Endodermal cell (in vitro differentiated cells): ENCODE measurements at places on chromosomes 13 and 19.

GRCh38 chr13:36817996-36818803, 822 bp upstream of the RFXAP start:
- H3K27me3 ChIP-seq: no peaks in the 10 kb centered on the region
- no peak for DNase-seq
- peak overlapping the region; percentile 81 for H3K4me3 ChIP-seq
- H3K4me1 ChIP-seq: peaks cover 8% of the 10 kb centered on the region
- no peak overlapping the region for H3K27ac ChIP-seq

DNA sequence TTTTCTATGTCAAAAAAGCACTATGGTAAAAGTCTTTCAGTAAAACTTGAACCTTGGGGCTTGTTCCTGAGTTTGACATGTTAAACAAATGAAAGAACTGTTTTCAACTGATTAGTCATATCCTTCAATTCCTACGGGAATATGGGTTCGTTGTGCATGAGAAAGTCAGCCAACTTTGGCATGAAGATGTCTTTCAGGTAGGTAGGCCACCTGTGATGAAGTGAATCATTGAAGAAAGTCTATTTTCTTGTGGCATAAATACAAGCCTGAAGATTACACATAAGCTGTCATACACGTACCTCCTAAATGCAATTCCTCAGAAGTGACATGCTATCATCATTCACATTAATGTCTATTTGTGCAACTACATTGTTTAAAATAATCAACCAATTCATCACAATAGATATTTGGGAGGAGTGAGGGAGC, 513.0 kb downstream of the IRS2 start:
- no peak for DNase-seq
- H3K4me3 ChIP-seq: peak overlapping the region; percentile 72
- H3K27ac ChIP-seq: no peak overlapping the region
- H3K36me3 ChIP-seq: peaks cover 7% of the 10 kb centered on the region
- H3K27me3 ChIP-seq: no peaks in the 10 kb centered on the region

- H3K4me3 ChIP-seq: peak within 1 kb of the TSS; percentile 95
- peaks cover 24% of the 10 kb centered on the region for H3K36me3 ChIP-seq
- H3K27ac ChIP-seq: peak within 1 kb of the TSS; percentile 100
- H3K27me3 ChIP-seq: no peaks in the 10 kb centered on the region
Observed at GRCh38 chr19:49362048-49362928, at the start of gene TEAD2. TSS of gene TEAD2 (minus strand) at chr19:49362416. CDS start at chr19:49360075, 2,341 bp downstream.

GRCh38 chr19:48613852-48614435, 932 bp downstream of the FAM83E start:
- peaks cover 33% of the 10 kb centered on the region for H3K36me3 ChIP-seq
- no peak overlapping the region for H3K4me3 ChIP-seq
- peak overlapping the region; percentile 57 for H3K27ac ChIP-seq

DNA sequence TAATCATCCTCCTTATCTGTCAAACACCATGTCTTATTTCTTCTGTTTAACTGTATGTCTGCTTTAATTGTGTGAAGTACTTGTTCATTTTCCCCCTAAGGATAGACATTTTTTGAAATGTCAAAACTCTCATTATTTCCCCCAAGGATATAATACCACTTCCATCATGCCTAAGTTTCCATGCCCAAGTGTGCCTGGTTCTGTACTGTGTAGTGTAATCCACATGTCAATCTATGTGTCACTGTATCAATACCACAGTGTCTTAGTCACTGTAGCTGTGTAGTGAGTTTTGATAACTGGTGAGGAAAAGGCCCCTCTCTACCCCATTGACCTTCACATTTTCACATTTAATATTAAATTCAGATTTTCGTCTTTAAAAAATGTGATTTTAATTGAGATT, 1265.5 kb downstream of the PCDH9 start:
- H3K36me3 ChIP-seq: no peaks in the 10 kb centered on the region
- H3K27ac ChIP-seq: no peak overlapping the region
- no peaks in the 10 kb centered on the region for H3K4me1 ChIP-seq
- H3K4me3 ChIP-seq: no peak overlapping the region
- no peak for DNase-seq

DNA sequence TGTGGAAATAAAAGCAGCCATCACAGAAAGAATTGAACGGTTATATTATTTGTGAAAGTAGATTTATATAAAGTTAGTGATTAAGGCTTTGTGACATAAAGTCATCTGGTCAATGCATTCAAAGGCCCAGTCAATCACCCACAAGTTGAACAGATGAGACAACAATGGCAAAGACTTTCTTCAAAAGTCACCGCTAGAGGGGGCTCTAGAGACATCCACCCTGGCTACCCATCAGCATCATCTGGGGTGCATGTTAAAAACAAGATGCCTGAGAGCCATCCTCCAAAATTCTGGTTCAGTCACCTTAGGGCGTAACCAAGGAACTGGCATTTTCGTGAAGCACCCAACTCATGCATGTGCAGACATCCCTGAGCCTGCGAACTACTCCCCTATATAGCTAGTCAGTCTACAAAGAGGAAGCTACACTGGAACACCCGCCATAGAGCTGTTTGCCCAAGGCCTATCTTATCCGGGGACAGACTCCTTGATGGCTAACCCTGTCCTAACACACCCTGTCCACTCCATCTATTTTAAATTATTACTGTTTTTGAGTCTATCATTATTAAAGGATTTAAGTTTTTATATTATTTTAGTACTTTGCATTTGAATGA, 970.5 kb downstream of the UQCRFS1 start:
- no peak overlapping the region for H3K27ac ChIP-seq
- DNase-seq: peak; percentile 81
- H3K4me3 ChIP-seq: no peak overlapping the region
- H3K4me1 ChIP-seq: peaks cover 3% of the 10 kb centered on the region

- no peaks in the 10 kb centered on the region for H3K27me3 ChIP-seq
- no peaks in the 10 kb centered on the region for H3K4me1 ChIP-seq
- H3K36me3 ChIP-seq: no peaks in the 10 kb centered on the region
- no peak overlapping the region for H3K4me3 ChIP-seq
Observed at GRCh38 chr13:101730420-101731000, 278.0 kb downstream of the ITGBL1 start.

- no peak overlapping the region for H3K4me3 ChIP-seq
- H3K27me3 ChIP-seq: peaks cover 12% of the 10 kb centered on the region
- H3K36me3 ChIP-seq: no peaks in the 10 kb centered on the region
- H3K27ac ChIP-seq: no peak overlapping the region
- H3K4me1 ChIP-seq: no peaks in the 10 kb centered on the region
Observed at GRCh38 chr19:7833225-7834099, 3.4 kb downstream of the EVI5L start.

DNA sequence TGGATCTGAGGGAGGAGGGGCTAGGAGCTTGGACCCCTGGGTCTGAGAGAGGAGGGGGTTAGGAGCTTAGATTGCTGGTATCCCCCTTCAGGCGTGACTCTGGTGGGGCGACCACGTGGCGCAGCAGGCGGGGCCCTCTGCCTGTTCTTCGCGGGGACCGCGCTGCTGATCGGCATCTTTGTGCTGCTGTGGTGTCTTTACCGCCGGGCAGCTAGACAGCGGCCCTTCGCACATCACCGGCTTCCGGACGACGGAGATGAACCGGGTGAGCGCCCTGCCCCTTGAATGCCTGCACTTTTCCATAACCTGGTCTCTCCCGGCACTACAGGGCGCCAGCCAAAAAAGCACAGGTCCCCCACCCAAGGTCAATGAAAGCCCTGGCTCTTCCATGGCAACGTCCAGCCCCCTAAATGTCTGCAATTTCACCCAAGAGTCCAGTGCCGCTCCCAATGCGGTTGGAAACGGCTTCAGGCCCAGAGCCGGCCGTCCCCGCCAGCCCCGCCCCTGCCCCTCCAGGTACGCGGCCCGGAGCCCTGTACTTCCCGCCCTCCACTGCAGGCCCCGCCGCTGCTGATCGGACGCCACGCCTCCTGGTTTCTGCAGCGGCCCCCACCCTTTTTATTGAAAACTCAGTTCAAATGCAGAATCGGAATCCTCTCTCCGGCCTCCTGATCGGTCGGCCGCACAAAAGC, 2.8 kb downstream of the GFY start:
- H3K36me3 ChIP-seq: no peaks in the 10 kb centered on the region
- H3K4me1 ChIP-seq: no peaks in the 10 kb centered on the region
- peak; percentile 87 for DNase-seq
- peak overlapping the region; percentile 60 for H3K4me3 ChIP-seq
- H3K27ac ChIP-seq: no peak overlapping the region

GRCh38 chr13:25839371-25839770, 212.4 kb downstream of the SHISA2 start:
- H3K4me3 ChIP-seq: no peak overlapping the region
- peaks cover 6% of the 10 kb centered on the region for H3K4me1 ChIP-seq
- no peak overlapping the region for H3K27ac ChIP-seq

GRCh38 chr13:93290503-93290902, 63.9 kb downstream of the GPC6 start:
- peaks cover 2% of the 10 kb centered on the region for H3K4me1 ChIP-seq
- no peak overlapping the region for H3K4me3 ChIP-seq
- no peak for DNase-seq
- H3K27me3 ChIP-seq: no peaks in the 10 kb centered on the region
- peaks cover 6% of the 10 kb centered on the region for H3K36me3 ChIP-seq

GRCh38 chr13:52991344-52992020, 37.1 kb upstream of the OLFM4 start:
- no peak overlapping the region for H3K4me3 ChIP-seq
- no peaks in the 10 kb centered on the region for H3K36me3 ChIP-seq
- H3K4me1 ChIP-seq: no peaks in the 10 kb centered on the region
- no peaks in the 10 kb centered on the region for H3K27me3 ChIP-seq

GRCh38 chr13:39311619-39312018, 273.4 kb downstream of the NHLRC3 start:
- H3K27me3 ChIP-seq: no peaks in the 10 kb centered on the region
- H3K27ac ChIP-seq: no peak overlapping the region
- H3K4me3 ChIP-seq: no peak overlapping the region
- no peaks in the 10 kb centered on the region for H3K4me1 ChIP-seq

- H3K4me3 ChIP-seq: no peak overlapping the region
- H3K36me3 ChIP-seq: no peaks in the 10 kb centered on the region
- no peaks in the 10 kb centered on the region for H3K27me3 ChIP-seq
- no peak overlapping the region for H3K27ac ChIP-seq
- no peaks in the 10 kb centered on the region for H3K4me1 ChIP-seq
Observed at GRCh38 chr19:13228561-13228960, 78.3 kb downstream of the IER2 start.

DNA sequence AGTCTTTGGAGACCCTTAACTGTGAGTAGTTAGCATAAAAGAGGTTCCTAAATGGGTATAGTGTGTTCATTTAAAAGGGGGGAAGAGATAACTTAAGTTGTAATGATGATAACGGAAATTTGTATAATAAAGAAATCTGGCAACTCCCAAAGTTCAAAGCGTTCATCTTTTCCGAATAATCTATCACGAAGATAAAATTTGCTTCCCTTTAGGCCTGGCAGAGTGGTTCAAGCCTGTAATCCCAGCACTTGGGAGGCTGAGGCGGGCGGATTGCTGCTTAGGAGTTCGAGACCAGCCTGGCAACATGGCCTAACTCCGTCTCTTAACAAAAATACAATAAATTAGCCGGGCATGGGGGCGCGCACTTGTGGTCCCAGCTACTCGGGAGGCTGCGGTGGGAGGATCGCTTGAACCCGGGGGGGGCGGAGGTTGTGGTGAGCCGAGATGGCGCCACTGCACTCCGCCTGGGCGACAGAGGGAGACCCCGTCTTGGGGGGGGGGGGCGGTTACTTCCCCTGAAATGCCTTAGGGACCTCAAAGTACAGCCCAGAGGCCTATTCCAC, 934 bp downstream of the N4BP2L2 start:
- no peaks in the 10 kb centered on the region for H3K4me1 ChIP-seq
- peak overlapping the region; percentile 88 for H3K4me3 ChIP-seq
- peak; percentile 67 for DNase-seq
- H3K27ac ChIP-seq: peak overlapping the region; percentile 73

GRCh38 chr19:36103842-36104552, 6.9 kb upstream of the OVOL3 start:
- no peaks in the 10 kb centered on the region for H3K4me1 ChIP-seq
- no peak overlapping the region for H3K27ac ChIP-seq
- no peak overlapping the region for H3K4me3 ChIP-seq
- DNase-seq: no peak
- H3K36me3 ChIP-seq: peaks cover 14% of the 10 kb centered on the region
- H3K27me3 ChIP-seq: no peaks in the 10 kb centered on the region

DNA sequence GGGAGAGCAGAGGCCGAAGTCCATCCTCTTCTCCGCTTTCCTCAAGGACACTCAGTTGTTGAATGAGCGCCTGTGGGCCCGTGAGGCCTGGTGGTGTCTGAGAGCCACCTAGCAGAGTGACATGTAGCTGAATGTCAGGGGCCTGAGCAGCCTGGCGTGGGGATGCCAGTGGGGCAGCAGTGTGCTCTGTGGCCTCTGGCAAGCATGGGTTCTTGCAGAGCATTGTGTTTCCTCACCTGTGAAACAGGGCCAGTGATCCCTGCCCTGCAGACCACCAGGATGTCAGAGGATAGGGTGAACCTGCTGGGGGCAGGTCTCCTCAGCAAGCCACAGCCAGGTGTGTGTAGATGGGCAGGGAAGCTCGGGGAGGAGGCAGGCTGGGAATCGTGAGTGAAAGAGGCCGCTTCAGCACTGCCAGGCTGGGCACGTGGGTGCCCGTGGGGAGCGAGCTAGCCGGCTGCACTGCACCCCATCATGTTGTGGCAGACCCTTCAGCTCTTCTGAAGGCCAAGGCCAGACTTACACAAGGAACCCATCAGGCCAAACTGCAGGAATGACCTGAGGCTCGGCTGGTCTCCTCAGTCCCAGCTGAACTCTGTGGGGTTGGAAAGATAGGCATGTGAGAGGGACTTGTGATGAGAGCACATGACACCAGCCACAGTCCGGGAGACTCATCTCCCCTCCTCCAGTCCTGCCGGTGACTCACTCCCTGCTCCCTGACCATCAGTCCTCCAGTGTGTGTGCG, 5.0 kb downstream of the PPP1R37 start:
- H3K4me3 ChIP-seq: no peak overlapping the region
- peak; percentile 72 for DNase-seq
- H3K27me3 ChIP-seq: peaks cover 40% of the 10 kb centered on the region
- peaks cover 20% of the 10 kb centered on the region for H3K36me3 ChIP-seq

- peaks cover 41% of the 10 kb centered on the region for H3K36me3 ChIP-seq
- no peak for DNase-seq
- H3K27ac ChIP-seq: no peak overlapping the region
- H3K4me3 ChIP-seq: no peak overlapping the region
- no peaks in the 10 kb centered on the region for H3K27me3 ChIP-seq
- H3K4me1 ChIP-seq: no peaks in the 10 kb centered on the region
Observed at GRCh38 chr19:55694241-55694655, 19.2 kb downstream of the EPN1 start.

DNA sequence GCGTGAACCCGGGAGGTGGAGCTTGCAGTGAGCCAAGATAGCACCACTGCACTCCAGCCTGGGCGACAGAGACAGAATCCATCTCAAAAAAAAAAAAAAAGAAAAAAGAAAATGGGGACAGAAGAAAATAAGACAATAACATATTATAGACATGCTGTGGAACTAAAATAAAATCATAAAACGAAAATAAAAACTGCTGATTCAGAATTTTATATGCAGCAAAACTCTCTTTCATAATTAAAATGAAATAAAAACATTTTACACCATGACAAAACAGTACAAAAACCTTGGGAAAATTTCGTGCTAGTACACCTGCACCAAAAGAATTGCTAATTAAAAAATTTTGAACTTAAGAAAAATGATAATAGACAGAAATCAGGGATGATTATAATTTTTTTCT, 2245.1 kb downstream of the PCDH9 start:
- H3K4me3 ChIP-seq: no peak overlapping the region
- DNase-seq: no peak
- no peaks in the 10 kb centered on the region for H3K4me1 ChIP-seq
- no peaks in the 10 kb centered on the region for H3K27me3 ChIP-seq
- no peak overlapping the region for H3K27ac ChIP-seq
